ENCODE measurements at places on chromosomes 2 and 18. TPM values are rescaled to one million over a fixed set of nuclear protein-coding genes. Genes with fewer than 3 reads are reported as not detected.

PSMD1 gene
- 94.6 TPM for total RNA-seq

MARCHF4 gene
- 2.9 TPM for total RNA-seq

KLF7 gene
- total RNA-seq: 45.9 TPM

APCDD1 gene
- total RNA-seq: 26.8 TPM

HSBP1L1 gene
- 6.3 TPM for total RNA-seq

OR6B2 gene
- total RNA-seq: not detected

GKN2 gene
- not detected for total RNA-seq

GLI2 gene
- 7.8 TPM for total RNA-seq

PLGLB2 gene
- 4.6 TPM for total RNA-seq

SLC1A4 gene
- 24.5 TPM for total RNA-seq

RAX gene
- 111 TPM for total RNA-seq

CCDC178 gene
- 3.1 TPM for total RNA-seq

ABCG8 gene
- 0.27 TPM for total RNA-seq

Measured in camera-type eye (tissue), 1 donor.